Esophagus mucosa (tissue), 1 donor: ENCODE measurements at places on chromosomes 7 and 10.
A peak's percentile ranks its signal among the peaks of the same experiment; 100 is the strongest.

- no peak for ATAC-seq
Observed at GRCh38 chr10:128302808-128303207, 176.6 kb upstream of the MKI67 start.

DNA sequence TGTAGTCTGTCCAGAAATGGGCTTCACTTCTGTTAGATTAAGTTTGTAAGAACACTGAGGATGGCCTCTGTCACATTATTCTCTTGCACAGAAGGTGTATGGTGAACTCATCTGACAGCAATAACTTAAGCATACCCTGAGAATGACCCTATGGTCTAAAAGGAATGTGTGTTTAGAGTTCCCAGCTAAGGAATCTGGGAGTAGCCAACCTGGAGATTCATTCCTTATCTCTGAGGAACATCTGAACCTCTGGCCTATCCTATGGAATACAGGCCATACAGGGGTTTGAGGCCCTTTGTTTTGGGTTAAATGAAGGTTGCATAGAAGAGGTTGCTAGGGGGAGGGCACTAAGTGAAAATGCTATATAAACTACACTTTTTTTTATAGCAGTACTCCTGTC lies 41.4 kb downstream of the LAMB4 start:
- no peak for ATAC-seq

- peak; percentile 78 for ATAC-seq
Observed at GRCh38 chr10:129030996-129031843, 435.8 kb upstream of the MGMT start.

DNA sequence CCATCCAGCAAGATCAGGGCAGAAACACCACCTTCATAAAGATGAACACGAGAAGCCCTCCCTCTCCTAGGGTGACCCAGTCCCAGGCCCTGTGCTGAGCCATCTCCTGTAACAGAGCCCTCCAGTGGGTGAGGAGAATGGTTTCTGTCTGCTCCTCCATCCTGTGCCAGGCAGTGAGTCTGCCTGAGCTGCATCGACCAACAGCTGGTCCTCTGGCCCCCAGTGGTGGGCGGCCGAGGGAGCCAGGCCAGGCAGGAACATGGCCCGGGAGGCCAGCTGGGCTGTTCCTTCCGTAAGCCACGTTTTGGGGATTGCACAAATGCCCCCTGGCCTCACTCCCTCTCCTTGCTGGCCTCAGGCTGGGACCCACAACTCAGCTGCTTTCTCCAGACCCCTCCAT lies 73.5 kb downstream of the GRB10 start:
- ATAC-seq, result no peak

- ATAC-seq, result peak; percentile 27
Observed at GRCh38 chr7:74449809-74450397, 3.8 kb upstream of the GTF2IRD1 start.
